Mesothelial cell of epicardium (in vitro differentiated cells): ENCODE measurements at places on chromosomes 16 and 17.

DNA sequence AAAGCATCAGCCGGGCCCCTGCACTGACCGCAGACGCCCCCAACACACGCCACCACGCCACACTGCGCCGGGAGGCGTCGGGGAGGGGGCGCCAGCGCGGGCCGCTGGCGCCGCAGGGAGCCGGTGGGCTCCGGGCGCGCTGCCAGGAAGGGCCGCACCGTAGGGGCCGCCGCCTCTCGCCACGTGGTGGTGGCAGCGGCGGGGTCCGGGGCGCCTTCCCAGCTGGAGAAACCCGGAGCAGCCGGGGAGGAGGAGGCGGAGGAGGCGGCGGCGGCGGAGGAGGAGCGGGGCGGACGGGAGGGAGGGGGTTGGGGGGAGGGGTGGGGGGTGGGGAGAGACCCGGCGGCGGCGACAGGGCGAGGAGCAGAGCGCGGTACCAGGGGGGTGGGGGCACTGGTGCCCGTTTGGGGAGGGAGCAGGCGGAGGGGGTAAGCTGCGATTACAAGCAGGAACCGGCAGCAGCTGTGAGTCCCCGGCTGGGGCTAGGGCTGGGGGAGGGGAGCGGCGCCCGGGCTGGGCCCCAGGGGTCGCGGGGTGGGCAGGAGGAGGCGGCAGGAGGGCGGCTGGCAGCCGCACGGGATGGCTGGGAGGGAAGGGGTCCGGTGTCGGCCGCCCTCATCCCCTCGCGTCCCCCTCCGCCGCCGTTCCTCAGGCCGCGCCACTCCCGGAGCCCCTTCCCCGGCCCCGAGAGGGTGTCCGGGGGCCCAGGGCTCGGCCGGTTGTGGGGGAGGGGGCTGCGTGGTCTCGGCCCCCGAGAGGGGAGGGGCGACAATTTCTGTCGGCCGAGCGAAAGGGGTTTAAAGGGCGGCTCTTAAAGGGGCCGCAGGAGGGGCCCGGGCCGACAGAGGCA is at the start of gene TBKBP1:
TSS of gene TBKBP1 (plus strand) at position 431 of the 850 bp plus-strand sequence. CDS start 1,952 bp downstream, outside the sequence.
- peak; percentile 71 for DNase-seq

DNA sequence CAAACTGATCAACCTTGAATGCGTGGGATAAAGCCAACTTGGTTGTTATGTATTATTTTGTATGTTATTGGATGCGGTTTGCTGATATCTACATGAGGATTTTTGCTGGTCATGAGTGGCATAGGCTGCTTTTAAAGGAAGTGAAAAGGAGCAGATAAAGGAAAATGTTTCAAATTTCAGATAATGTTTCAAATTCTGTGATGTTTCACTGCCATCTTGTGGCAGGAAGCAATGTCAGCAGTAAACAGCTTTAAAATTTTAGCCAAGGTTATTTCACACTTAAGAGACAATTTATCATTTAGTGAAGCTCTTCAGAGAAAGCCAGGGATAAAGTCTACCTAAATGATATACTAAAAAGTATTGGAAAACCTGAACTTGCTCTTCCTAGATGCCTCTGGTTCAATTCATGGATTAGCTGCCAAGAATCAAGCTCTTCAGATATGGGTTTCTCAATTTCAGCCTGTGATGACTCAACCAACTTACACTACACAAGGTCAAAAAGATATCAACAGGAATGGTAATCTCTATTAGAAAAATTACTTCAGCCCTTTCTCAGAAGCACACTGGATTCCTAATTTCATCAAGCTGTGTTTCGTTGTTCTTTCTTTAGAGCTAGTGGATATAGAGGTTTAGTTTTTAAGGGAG is 136.0 kb upstream of the C17orf78 start:
- DNase-seq = no peak

- no peak for DNase-seq
Observed at GRCh38 chr16:12170103-12171040, 193.8 kb downstream of the SNX29 start.

DNA sequence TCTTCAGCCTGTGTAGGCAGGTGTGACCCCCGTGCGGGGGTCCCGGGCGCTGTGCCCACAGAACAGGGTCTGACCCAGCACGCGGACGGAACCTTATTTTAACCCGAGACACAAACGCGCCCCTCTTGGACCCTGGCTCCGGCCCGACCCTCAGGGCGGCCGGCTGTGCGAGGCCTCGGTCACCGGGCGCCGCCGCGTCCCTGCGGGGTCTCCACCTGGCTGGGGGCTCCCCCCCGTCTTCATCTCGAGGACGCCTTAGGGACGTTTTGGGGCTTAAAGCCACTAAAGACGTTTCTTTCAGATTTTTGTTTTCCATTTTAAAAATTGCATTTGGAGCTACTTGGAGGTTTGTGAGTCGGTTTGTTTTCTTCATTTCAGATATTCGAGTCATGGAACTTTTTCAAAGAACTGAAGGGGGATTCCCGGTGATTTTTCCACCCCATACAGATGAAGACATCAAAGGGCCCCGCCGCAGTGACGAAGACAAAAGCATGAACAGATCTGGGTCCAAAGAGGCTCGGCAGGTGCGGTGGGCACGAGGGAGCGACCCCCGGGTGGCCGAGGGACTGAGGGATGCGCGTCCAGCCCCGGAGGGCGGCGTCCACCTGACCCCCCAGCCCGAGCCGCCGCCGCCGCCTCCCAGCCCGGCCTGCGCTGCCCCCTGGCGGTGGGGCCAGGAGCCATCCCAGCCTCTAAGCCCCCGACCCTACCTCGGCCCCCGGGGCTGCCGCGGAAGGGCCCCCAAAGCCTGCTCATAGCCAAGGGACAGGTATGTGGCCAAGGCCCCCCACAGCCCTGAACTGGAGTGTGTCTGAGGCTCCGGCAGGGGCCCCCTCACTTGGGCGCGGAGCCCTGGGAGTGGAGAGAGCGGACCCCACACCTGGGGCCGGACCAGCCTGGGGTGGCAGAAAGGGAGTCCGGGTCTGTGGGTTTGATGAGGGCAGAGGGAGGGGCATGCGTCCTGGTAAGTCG is 3.8 kb upstream of the CD7 start:
- DNase-seq = no peak

- DNase-seq = no peak
Observed at GRCh38 chr17:81489998-81490992, 22.3 kb downstream of the ACTG1 start.

DNA sequence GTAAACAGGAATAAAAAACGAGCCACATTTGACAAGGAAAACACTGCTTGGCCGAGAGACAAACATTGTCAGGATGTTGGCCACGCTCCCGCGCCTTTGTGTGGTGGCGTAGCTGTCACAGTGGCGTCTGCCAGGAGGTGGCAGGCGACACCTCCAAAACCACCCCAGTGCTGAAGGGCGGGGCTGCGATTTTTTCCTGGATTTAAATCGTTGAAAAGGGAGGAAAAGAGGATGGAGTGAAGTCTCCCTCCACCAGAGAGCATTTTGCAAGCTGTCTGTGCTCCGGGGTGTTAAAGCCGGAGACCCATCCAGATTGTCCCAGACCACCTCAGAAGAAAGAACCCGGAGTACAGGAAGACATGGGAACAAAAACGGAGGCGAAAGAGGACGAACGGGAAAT is 12.7 kb downstream of the MRM3 start:
- DNase-seq = no peak

DNA sequence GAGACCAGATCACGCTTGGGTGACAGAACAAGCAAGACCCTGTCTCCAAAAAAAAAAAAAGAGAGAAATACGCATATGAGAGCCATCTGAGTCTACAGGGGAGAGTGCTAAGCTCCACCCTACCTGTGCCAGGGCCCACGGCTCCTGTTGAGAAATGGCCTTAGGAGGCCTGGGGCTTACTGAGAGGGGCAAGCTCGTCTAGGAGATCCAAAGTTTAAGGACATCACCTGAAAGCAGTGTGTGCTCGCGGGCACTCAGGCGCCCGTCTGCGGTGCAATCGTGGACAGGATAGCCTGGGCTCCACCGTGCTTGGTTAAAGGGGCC is 14.5 kb upstream of the BAIAP2 start:
- no peak for DNase-seq

- no peak for DNase-seq
Observed at GRCh38 chr16:71339236-71340171, 19.0 kb upstream of the CALB2 start.

DNA sequence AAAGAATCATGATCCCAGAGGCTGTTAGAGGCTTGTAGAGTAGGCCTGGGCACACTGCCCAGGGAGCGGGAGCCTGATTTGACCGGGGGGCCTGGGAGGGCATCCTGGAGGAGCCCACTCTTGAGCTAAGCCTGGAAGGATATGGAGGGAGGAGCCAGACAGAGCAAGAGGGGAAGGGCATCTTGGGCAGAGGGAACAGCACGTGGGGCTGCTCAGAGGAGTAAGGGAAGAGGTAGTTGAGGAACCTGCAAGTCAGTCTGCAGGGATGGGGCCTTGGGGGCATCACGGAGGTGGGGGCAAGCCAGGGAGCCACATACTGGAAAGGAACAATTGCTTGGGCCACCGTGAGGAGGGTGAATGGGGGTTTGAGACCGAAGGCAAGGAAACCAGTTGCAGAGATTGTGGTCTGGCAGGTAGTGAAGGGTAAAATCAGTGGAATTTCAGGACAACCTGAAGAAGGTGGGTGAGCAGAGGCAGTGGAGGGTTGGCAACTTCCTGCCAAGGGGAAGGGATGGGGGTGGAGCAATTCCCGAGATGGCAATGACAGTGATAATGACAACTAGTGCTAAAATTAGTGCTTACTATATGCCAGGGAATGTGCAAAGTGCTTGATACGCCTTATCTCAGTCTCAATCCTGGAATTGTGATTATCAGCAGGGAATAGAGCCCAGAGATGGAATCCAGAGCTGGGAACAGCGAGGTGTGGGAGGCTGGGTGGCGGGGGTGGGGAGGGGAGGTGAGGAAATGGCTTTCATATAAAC is 9.7 kb upstream of the RAI1 start:
- no peak for DNase-seq

DNA sequence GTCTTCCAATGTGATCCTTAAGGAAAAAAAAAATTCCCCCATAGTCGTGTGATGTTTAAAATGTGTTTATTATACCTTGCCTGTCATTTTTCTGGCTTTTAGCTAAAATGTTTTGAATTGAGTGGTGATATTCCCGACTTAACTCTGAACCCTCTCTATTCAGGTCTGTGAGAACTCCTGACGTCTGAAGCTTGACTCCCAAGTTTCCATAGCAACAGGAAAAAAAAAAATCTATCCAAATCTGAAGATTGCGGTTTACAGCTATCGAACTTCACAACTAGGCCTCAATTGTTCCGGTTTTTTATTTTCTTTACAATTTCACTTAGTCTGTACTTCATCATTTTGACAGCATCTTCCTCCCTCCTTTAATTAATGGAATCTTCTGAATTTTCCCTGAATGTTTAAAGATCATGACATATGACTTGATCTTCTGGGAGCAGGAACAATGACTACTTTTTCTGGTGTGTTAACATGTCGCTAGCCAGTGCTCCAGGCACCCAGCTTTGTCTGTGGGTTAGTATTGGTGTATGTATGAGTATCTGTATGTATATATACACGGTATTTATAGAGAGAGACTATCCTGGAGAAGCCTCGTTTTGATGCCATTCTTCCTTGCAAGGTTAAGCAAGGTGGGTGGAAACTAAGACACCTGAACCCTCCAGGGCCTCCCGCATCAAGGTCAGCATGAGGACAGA is 12.8 kb upstream of the HSBP1 start:
- DNase-seq = no peak

GRCh38 chr16:17965133-17965900 is 371.2 kb downstream of the NPIPA8 start:
- no peak for DNase-seq

DNA sequence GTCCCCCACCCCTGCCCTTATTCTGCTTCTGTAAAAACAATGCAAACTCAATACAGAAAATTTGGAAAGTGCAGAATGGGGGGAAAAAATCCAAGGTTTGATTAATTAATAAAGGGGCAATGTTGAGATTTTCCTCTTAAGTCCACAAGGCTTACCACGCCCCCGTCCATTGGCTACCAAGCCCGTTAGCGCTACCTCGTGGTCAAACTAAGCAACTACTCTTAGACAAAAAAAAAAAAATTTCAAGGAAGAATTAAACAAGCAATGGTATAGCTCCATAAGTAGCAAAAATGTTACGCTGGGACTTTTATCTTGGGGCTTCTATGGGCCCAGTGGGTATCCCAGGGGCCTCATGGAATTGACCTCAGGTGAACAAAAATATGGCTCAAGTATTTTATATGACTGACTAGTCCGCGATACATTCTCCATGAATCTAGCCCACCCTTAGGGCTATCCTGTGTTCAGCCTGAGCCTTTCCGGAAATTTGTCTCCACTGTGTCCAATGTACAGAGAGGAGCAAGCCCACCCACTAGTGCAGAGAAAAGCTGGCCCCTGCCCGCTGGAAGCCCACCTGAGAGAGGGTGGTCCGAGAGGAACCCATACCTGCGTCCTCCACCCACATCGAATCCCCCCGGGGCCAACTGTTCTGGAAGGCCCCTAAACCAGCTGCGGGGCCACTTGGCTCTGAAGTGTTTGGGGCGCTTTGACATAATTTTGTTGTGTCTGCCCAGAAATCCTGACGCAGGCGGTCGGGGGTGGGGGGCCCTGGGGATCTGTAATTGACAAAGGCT is 19.1 kb upstream of the TEX2 start:
- DNase-seq = peak; percentile 34

DNA sequence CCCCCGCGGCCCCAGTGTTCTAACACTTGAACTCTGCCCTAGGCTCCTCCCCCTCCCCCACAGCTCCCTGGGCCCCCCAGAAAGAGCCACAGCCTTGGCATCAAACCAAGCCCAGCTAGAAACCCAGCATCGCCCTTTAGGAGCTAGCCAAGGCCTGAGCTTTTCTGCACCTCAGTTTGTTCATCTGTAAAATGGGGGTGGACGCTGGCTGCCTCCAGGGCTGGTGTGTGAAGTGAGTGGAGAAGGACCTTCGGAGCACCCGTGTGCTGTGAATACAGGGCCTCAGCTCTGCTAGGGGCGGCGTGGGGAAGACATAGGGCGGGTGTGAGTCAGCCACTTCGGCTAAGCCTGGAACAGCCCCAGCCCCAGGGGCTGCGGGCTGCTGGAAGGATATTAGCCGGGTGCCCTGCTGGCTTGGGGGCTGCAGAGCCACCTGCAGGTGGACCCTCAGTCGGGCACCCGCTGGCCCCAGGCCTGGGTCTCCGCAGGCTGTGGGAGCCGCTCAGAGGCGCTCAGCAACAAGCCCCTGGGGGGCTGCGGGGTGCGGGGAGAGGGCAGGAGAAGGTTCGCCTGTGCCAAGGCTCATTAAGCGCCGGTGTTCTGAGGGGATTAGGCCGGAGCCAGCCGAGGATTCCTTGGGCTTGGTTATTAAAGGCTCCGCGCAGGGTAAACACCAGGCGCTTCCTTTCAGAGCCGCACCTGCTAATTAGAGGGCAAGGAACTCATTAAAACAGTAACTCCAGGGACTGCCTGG is 217.0 kb upstream of the CIBAR2 start:
- no peak for DNase-seq

GRCh38 chr16:71658771-71659170 is 32.8 kb downstream of the MARVELD3 start:
- no peak for DNase-seq

GRCh38 chr17:58527306-58527705 is 12.9 kb upstream of the MTMR4 start:
- no peak for DNase-seq

- DNase-seq = no peak
Observed at GRCh38 chr17:5794881-5795506, 210.7 kb upstream of the NLRP1 start.
